ENCODE measurements at places on chromosomes 7 and 10.
A peak's percentile ranks its signal among the peaks of the same experiment; 100 is the strongest.

DNA sequence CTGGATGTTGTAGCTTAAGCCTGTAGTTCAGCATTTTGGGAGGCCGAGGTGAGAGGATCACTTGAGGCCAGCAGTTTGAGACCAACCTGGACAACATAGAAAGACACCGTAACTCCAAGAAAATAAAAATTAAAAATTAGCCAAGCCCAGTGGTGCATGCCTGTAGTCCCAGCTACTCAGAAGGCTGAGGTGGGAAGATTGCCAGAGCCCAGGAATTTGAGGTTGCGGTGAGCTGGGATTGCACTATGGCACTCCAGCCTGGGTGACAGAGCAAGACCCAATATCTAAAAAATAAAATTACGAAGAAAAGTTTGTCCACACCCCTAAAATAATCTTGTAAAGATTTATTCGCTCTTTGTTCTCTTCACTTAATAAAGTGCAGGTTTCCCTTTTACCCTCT is 951.0 kb downstream of the TYW1 start:
- DNase-seq = no peak

DNA sequence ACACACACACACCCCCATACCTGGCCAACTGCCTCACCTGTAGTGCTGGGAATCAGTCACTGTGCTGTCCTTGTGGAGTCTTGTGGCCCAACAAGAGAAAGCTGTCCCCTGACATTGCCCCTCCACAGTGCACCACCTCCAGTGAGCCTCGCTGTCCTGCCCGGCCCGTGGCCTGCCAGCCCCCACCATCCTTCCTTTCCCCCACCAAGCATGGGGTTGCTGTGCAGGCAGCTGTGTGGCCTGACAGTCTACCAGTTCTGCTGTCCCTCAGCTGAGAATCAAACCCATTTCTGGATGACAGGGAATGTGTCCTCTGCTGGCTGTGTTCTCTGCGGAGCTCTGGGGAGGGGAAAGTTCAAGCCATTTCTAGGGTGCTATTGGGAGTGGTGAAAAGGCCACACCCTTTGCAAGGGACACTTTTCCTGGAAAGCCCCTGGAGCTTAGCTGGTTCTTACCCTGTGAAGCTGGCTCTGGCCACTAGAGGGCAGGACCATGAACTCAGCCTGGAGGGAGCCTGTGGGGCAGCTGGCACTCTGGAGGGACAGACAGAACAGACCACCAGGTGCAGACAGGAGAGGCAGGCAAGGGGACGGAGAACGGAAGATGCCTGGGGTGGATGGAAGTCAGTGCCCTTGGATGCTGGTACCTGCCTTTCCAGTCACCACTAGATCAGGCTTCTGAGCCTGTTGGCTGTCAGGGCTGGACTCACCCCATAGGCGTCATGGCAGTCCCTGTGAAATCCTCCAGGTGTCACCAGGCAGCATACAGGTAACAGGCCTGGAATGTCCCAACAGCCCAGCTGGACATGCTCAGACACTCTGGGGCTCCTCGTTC is 10.5 kb upstream of the MTPAP start:
- peak; percentile 91 for DNase-seq

- peak; percentile 46 for DNase-seq
These were observed 374.5 kb upstream of the FOXK1 start for GRCh38 chr7:4307316-4308204.

GRCh38 chr10:132739225-132739613 is 46.7 kb downstream of the NKX6-2 start:
- DNase-seq = no peak

DNA sequence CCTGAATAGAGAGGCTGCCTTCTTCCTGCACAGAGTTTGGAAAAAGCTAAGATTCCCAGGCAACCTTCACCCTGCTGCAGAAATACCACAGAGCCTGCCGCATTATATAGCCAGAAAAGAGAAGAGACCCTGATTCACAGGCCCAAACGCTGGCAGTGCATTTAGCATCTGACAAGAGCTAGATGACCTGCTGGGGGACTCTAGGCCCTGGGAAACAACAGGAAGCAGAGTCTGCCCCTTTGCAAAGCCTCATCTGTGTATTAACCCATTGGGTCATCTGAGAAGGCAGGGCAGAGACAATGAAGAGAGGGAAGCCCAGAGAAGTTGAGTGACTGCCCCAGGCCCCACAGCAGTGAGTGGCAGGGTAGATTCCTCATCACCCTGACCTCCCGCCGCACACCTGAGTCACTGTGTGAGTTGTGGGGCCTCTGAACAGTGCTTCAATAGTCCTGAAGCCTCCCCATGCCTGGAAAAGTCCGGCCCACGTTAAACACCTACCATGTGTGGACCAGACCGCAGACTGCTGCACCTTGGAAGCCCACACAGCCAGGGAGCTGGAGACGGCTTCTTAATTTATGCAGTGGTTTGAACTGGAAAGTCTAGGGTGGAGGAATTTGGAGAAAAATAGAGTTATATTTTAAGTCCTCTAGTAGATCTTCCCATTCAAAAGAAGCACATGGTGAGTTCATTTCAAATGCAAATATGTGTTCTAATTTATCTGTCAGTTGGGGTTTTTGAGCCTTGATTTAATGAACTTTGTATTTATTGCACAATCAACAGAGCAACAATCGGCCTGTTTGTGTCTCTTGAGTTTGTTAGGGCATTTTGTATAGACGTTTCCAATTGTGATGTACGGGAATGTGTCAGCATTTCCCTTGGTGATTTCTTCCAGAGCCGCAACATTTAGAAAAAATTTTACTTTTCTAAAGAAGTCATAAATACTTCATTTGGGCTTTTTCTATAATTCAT is 80.4 kb upstream of the GPR26 start:
- no peak for DNase-seq

DNA sequence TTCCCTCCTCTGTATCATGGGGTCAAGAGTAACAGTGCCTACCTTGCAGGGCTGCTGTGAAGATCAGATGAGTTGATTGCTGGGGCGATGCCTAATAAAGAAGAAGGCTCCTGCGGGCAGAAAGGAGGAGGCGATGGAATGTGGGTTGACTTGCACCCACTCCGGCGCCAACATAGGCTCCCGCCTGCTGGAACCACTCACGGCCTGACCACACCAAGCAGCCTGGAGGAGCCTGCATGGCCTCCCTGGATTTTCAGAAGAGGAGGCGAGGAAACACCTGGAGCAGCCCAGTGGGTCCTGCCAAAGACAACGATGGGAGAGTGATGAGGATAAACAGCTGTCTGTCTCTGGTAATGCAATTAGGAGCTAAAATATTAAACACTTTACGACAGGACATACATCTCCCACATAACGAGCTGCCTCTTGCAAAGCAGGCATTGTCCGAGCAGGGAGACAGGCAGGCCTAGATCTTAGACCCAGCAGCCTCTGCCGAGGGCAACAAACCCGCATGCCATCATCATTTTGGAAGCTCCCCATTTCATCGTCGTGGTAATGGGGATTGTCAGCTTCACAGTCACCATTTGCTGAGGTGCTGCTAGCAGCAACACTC is 302.9 kb upstream of the ZMIZ1 start:
- DNase-seq = no peak

DNA sequence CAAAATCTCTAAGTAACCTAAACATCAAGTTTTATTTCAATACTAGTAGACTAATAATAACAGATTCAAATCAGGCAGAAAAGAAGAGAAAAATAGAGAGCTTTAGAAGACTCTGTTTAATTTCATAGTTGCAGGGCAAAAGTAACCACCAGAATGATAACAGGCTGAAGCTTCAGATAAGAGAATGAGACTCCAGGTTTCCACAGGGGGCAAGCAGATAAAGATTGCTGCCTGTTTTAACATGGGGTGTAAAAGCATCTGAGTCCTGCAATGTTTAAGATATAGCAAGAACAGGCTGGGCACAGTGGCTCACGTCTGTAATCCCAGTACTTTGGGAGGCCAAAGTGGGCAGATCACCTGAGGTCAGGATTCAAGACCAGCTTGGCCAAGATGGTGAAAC is 11.0 kb downstream of the CROT start:
- DNase-seq = no peak

GRCh38 chr7:18518555-18518954 is 23.0 kb downstream of the HDAC9 start:
- no peak for DNase-seq

GRCh38 chr10:18010050-18010449 is 58.3 kb downstream of the SLC39A12 start:
- DNase-seq = no peak

GRCh38 chr10:22976534-22976933 is 48.7 kb downstream of the ARMC3 start:
- DNase-seq = no peak

DNA sequence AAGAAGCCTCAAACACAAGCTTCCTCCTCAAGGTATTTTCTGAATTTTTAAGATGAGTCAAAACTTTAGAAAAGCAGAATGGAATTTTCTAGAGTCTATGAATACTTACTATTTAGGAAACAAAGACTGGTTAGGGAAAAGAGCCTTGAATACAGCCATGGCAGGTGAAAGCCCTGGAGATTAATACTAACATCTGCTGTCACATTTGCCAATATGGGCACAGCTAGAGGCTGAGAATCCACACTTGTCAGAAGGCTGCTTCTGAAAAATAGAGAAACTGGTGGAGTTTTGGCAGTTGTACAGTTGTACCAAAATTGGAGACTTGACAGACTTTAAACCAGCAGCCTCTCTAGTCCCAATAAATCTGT is 24.3 kb upstream of the CNNM1 start:
- no peak for DNase-seq

GRCh38 chr7:73903321-73904218 is 42.6 kb downstream of the TMEM270 start:
- DNase-seq = no peak

GRCh38 chr10:133459454-133460207 is 5.9 kb downstream of the SCART1 start:
- no peak for DNase-seq

- no peak for DNase-seq
These were observed 45.4 kb downstream of the CACNB2 start for GRCh38 chr10:18185621-18186020.

DNA sequence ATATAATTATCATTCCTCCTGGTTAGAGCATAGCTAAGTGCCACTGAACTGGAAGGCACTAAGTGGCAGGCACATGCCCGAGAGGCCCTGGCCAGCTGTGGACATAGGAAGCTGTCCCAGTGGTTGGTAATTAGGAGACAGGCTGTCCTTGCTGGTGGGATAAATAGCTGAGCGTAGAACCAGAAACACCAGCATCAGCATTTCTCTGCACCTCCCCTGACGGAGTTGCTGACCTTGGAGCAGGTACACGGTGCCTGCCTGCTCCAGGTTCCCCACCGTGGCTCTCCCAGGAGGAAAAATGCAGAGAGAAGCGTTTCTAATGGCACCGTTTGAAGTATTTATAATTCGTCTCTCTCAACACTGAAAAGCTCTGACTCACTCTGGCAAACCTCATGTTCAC is 5.6 kb upstream of the ABLIM1 start:
- DNase-seq = peak; percentile 18

DNA sequence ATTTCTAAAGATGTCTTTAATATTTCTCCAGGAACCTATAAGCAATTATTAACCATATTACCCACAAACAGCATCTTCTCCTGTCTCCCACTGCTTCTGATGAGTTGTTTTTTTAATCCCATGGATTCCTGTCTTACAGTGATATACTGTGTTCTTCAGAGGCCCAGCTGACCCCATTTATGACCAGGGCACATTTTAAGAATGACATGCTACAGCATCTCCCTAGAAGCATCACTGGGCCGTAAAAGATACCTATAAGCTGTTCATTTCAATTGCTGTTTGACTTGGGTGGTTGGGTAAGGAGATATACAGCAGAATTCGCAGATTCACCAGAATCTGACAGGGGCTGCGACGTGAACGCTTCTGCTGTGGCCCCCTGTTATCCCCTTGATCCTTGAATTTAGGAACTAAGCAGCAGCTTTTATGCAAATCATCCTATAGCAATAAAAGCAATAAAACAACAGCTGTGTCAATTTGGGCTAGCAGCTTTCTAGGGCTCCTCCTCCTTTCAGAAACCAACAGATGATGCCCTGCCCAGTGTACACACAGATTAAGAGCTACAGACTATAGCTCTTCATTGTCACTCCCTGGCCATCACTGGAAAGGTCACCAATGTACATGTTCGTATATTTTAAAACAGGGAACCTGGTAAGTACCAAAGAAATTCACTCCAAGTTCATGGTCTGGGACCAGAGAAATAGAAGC is 86.8 kb downstream of the CPEB3 start:
- DNase-seq = no peak

DNA sequence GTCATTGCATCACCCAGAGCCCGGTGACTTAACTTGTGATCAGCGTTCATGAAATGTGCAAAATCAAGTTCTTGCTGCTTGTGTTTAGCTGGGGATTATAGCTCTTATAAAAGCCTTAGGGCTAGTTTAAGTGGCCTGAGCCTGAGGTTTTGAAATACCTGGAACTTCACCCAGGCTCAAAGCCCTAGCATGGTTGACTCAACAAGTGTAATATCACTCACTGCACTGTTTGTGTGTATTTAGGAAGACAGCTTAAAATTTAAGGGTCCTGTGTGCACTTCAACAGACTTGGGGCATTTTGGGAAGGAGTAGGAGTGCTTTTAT is 489.5 kb downstream of the GATA3 start:
- peak; percentile 19 for DNase-seq

- DNase-seq = peak; percentile 87
These were observed 2.1 kb downstream of the VIM start for GRCh38 chr10:17229967-17230682.

GRCh38 chr10:110474017-110474416 is 23.7 kb upstream of the DUSP5 start:
- no peak for DNase-seq

DNA sequence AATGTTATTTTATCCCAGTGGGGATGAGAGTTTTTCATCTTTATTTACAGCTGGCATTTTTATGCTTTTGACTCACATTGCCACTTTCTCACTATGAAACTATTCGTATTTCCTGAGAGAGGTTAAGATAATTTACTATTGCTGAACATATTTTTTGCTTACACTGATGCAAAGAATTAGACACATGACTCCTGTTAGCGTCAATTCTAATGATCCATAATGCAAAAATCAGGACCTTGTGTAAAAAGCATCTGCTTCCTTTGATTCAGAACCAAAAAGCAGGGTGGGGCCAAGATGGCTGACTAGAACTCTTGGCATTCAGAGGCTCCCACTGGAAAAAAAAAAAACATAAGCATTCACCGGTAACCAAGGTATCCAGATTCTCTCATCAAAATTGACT is 464.8 kb downstream of the SEMA3D start:
- DNase-seq = no peak

DNA sequence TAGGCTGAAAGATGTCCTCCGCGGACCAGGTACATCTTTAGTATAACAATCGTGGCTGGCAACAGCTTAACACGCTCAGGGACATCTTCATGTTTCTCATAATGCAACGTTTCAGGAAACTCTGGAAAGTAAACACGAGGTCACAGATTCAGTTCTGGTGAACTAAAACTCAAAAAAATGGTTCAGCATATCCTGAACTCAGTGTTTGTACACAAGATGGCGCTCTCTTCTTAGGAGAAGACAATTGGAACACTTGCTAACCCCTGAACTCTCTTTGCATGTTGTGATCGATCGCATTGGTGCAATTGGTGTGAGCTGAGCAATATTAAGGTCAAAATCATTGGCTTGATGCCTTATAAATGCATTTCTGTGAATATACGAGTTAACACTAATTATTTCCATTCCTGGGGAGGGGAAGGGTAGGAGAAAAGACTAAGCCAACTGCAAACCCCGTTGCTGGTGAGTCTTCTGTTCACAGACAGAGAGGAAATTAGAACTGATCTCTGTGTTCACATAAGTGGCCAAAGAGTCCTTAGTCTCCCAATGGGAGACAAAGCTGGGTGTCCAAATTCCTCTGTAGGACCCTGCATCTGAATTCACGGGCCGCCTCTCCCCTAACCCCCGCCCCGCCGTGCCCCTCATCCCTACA is 52.6 kb upstream of the FAM180A start:
- DNase-seq = peak; percentile 49
